T-helper 2 cell treated with Interferon-gamma antibody and Interleukin-4, amounts not matched to agents 100 ng/mL and 5 ng/mL, for 36 hours (primary cell): ENCODE measurements at places on chromosomes 16 and 17. TPM values are rescaled to one million over a fixed set of nuclear protein-coding genes. Genes with fewer than 3 reads are reported as not detected.

SKAP1 gene
- 112 and 117 TPM in 2 replicates for total RNA-seq

PRSS36 gene
- 1.3 TPM in 2 replicates for total RNA-seq

IGFALS gene
- total RNA-seq = 0.11 TPM in 1 of 2 replicates, not detected in the other

ITGAL gene
- total RNA-seq = 527 and 528 TPM in 2 replicates

GPR142 gene
- not detected in 2 replicates for total RNA-seq

SOX8 gene
- total RNA-seq = 0.11 TPM in 1 of 2 replicates, not detected in the other

FOXN1 gene
- not detected in 2 replicates for total RNA-seq

MYL4 gene
- total RNA-seq = not detected in 2 replicates

MYH3 gene
- 5.0 TPM in 2 replicates for total RNA-seq

EMP2 gene
- not detected in 2 replicates for total RNA-seq

FOXC2 gene
- not detected in 2 replicates for total RNA-seq

ST6GALNAC2 gene
- not detected in 2 replicates for total RNA-seq

KCNJ18 gene
- not detected in 2 replicates for total RNA-seq

DHRS7C gene
- total RNA-seq = not detected in 2 replicates

SLX1B gene
- 38.4 and 81.2 TPM in 2 replicates for total RNA-seq

ZSCAN10 gene
- total RNA-seq = 0.11 and 0.30 TPM in 2 replicates

RIPOR1 gene
- 14.4 and 14.5 TPM in 2 replicates for total RNA-seq
